ENCODE measurements at places on chromosomes 5 and 9.
A peak's percentile ranks its signal among the peaks of the same experiment; 100 is the strongest.

- DNase-seq: no peak
Observed at GRCh38 chr5:166353580-166353979, 1937.9 kb upstream of the WWC1 start.

GRCh38 chr9:114947058-114947457 lies 16.7 kb upstream of the TNFSF8 start:
- DNase-seq: no peak

GRCh38 chr5:78518365-78519197 lies 130.0 kb downstream of the LHFPL2 start:
- peak; percentile 44 for DNase-seq

DNA sequence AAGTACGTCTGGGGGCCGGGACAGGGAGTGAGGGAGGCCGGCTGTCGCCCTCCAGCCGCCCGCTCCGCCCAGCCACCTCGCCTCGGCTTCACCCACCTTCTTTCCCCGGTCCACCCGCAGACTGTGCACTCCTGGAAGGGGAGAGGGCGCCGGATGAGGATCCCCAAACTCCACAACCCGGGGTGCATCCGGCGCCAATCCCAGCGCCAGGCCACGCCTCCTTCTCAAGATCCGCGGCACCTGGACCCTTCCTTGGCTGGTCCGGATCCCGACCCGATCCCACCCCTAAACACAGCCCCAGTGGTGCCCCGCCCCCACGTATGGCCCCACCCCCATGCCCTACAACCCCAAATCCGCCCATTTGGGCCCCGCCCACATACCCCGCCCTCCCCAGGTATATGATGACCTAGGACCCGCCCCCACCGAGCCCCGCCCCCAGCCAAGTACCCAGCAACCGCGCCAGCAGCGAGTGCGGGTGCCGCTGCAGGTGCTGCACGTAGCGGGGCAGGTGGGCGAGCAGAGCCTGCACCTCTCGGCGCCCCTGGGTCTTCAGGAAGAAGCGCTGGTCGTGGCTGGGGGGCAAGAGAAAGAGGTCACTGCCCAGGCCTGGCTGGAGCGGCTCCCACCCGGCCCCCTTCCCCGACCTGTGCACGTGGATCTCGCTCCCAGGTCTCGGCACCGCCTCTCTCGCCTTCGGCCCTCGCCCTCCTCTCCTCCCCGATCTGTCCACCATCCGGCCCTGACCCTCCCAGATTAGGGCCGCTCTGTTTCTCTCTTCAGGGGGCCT lies 3.2 kb downstream of the PIP5KL1 start:
- peak; percentile 97 for DNase-seq

- DNase-seq: no peak
Observed at GRCh38 chr9:138118601-138119071, 241.1 kb downstream of the CACNA1B start.

GRCh38 chr9:445033-445432 lies 230.4 kb downstream of the DOCK8 start:
- no peak for DNase-seq

- DNase-seq: no peak
Observed at GRCh38 chr9:91012933-91013841, 211.6 kb downstream of the SYK start.

- DNase-seq: no peak
Observed at GRCh38 chr5:161256957-161257356, 289.6 kb downstream of the GABRB2 start.

DNA sequence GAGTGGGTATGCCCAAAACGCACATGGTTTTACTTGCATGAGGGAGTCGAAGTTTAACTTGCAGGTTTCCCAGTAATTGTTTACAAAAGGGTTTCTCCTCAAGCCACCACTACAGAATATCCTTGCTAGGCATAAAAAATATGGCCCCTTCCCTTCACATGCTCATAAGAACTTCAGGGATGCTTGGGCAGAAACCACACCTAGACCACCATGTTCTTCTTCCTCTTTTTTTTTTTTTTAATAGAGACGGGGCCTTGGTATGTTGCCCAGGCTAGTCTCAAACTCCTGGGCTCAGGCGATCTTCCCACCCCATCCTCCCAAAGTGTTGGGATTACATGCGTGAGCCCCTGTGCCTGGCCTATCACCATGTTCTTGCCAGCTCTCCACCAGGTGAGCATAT lies 18.6 kb upstream of the PLIN2 start:
- no peak for DNase-seq

DNA sequence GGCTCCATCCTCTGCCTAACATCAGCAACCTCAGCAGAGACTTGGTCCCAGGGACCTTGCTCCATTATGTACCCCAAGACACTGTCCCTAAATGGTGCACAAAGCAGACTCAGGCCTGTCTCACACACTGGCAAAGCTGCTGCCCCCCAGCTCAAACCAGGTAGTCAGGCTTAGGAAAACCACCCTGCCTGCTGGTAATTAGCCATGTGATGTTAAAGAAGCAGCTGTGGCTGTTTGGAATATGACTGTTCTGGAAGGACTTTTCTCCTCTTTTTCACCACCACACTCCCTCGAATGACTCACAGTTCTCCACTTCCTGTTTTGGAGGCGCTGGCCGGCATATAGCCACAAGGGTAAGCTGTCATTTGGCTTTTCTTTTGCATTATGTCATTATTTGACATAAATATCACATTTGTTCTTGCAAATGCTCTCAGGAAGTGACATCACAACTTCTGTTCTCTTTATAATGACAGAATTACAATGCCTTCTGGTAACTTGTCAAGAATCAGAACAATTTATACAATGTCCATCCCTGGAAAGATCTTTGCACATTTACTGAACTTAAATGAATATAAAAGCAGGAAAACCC lies 113.9 kb downstream of the SUSD1 start:
- DNase-seq: no peak

GRCh38 chr5:135203593-135204036 lies 169.6 kb upstream of the PITX1 start:
- DNase-seq: peak; percentile 59

GRCh38 chr9:109416135-109416706 lies 81.9 kb downstream of the PTPN3 start:
- DNase-seq: no peak

- DNase-seq: no peak
Observed at GRCh38 chr5:60495644-60496520, 204.1 kb downstream of the DEPDC1B start.

DNA sequence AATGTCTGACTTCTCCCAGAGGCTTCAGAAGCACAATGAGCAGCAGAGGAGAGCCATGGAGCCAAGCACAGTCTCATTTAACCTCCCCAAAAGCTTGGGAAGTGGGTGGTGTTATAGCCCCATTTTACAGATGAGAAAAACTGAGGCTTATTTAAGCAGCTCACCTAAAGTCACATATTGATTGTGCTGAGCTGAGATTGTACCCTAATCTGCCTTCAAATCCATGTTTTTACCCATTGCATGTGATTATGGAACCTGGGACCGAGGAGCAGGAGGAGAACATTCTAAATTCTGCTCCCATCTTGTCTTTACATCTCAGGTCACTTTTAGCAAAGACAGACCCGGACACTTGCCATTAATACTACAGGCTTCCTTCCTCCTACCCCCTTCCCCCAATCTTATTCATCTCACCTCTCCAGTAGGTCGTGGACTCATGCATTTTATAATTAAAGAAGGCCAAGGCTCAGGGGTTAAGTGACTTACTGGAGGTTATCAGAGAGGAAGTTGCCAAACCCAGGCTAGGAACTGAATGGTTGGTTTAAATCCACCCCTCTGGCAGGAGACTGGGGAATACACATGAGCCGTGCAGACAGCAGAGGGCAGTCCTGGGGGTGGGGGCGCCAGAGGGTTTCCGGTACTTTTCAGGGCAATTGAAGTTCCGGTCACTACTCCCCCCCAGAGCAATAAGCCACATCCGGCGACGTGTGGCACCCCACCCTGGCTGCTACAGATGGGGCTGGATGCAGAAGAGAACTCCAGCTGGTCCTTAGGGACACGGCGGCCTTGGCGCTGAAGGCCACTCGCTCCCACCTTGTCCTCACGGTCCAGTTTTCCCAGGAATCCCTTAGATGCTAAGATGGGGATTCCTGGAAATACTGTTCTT lies 51.0 kb upstream of the IL17B start:
- DNase-seq: peak; percentile 67

- DNase-seq: peak; percentile 77
Observed at GRCh38 chr5:66814146-66814991, 218.2 kb downstream of the MAST4 start.

DNA sequence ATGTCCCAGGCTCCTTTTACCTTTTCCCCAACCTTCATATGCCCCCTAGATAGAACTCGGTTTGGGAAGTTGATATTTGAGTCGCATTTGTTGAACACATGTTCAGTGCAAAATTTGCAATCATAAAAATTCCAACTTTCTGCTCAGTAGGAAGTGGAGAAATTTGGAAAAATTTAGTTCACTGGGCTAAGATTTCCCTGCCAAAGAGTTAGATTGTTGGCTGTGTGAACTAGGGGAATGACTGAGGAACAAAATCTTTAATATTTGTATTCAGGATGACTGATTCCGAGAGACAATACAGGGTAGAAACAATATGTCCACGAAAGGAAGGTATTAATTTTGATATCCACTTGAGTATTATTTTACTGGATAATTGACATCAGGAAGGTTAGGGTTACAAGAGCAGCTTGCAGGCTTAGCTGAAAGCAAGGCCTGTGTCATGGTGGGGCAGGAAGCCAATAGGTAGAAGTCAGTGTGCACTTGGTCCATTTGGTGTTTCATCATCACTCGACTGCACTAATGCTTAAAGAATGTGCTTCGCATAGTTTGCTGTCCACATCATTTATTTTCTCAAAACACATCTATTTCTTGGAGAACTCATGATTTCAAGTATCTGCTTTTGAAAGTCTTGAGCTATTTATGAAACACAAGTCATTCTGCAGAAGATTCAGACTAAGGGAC lies 59.4 kb upstream of the GNA14 start:
- DNase-seq: no peak
